ENCODE measurements at places on chromosomes 11 and 22.

- no peak for DNase-seq
These were observed 1074.3 kb downstream of the BRD1 start for GRCh38 chr22:48753381-48753730.

GRCh38 chr22:46686221-46687047, 51.6 kb downstream of the CERK start:
- DNase-seq = no peak

DNA sequence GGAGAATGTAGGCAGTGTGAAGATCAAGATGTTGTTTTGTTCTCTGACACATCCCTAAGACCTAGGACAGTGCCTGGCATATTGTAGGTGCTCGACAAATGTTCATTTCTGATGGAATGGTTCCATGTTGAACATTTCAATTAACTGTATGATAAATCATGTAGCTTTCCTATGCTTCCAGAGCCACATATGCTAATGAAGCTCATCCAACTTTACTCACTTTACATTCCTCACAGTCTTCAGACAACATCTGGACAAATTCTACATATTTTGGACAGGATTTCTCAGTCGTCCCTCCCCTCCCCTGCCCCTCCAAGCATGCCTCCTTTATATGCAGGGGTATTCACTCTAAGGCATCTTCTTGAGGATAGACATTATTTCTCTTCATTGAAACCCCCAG, 177.9 kb downstream of the BLID start:
- no peak for DNase-seq

- DNase-seq = no peak
These were observed 882 bp upstream of the GLYATL2 start for GRCh38 chr11:58845386-58845785.

- no peak for DNase-seq
These were observed 83.2 kb downstream of the ZBTB16 start for GRCh38 chr11:114142707-114143106.

DNA sequence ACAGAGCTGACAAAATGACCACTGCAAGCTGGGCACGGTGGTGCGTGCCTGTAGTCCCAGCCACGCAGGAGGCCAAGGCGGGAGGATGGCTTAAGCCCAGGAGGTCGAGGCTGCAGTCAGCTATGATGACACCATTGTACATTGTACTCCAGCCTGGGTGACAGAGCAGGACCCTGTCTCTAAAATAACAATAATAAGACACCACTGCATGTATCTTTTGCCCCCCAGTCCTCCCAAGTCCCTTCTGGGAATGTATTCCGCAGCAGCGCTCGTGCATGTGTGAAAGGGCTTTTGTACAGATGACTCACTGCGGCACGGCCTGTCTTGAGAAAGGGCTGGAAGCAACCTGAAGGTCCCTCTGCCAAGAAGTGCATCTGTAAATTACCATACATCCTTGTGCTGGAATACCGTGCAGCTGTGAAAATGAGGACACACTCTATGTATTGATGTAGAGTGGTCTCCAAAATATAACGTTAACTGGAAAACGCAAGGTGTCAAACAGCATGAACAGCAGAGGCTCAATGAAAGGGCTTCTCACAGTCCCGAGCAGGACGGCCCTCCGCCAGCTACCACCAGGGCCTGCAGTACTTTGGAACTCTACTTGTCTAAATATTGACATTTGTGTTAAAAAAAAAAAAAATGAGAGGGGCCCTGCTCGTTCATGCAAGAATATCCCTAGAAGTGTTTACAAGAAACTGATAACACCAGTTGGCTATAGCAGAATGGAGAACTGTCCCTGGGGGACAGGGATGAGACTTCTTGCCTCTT, 9.0 kb upstream of the CDC42EP2 start:
- DNase-seq = no peak

GRCh38 chr11:126466236-126467045, 111.0 kb downstream of the ST3GAL4 start:
- DNase-seq = no peak

DNA sequence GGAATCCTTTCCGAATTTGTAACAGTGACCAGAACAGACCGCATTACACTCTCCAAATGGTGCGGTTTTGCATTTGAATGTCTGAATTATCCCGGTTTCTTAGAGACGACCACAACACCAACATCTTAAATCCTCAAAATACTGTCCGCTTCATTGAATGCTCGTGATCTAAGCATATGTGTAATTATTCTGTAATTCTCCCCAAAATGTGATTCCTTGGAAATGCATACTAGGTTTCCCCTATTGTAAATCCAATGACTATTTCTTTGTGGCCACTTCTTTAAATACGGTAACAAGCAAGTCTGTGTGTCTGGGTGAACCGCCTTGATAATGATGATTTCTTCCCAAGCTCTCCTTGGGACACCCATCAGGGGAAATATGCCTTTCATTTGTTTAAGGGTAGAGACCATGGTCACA, 87.3 kb upstream of the DBX1 start:
- no peak for DNase-seq

- no peak for DNase-seq
These were observed 135.8 kb upstream of the TIMP3 start for GRCh38 chr22:32665676-32666075.

- no peak for DNase-seq
These were observed 1162.6 kb upstream of the TENM4 start for GRCh38 chr11:80603472-80603871.

DNA sequence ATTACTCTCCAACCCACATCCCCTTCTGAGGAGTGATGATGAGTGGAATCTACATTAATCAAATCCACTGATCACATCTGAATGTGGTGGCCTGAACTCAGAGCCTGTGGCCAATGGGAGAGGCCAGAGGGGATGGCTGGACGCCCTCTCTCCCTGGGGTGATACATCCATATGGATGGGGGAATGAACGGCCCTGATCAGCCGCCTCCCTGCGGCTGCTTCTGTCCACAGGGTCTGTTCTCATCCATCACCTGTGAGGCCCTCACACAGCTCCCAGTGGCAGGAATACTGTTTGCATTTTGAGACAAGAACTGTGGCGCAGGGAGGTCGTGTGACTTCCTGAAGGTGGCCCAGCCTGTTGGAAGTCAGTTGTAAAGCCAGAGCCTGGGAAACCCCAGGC, 78.3 kb upstream of the SHISAL1 start:
- no peak for DNase-seq

DNA sequence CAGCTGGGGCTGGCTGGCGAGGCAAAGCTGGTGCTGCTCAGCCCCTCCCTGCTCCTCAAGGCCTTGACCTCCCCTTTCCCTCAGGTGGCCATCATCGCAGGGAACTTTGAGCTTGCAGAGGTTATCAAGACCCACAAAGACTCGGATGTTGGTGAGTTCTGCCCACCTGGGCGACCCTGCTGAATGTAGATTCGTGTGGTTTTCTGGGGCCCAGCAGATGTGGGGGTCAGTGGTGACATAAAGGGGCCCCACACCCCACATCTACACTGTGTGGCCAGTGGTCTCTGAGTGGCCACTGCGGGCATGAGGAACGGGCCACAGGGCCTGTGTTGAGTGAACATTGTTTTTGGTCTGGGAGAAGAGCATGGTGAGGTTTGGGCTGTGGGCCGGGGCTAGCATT, 11.9 kb downstream of the SHANK3 start:
- DNase-seq = no peak

GRCh38 chr11:113572136-113572735, 97.0 kb upstream of the DRD2 start:
- DNase-seq = no peak

DNA sequence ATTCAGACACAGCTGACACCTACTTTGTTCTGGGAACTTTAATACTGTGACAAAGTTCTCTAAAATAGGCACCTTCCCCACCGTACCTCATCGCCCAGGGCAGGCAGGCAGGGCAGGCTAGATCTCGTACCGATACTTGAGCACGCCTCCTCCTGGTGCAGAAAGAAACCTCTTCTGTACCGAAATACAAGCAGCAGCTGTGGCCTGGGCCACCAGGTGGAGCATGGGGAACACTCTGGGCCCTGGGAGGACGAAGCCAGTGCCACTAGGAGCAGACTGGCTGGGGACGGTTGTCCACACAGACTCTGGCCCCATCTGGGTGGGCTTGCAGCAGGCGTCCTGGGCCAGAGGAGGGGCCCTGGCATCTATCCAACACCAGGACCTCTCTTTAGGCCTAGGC, 12.8 kb downstream of the PMM1 start:
- DNase-seq = no peak

DNA sequence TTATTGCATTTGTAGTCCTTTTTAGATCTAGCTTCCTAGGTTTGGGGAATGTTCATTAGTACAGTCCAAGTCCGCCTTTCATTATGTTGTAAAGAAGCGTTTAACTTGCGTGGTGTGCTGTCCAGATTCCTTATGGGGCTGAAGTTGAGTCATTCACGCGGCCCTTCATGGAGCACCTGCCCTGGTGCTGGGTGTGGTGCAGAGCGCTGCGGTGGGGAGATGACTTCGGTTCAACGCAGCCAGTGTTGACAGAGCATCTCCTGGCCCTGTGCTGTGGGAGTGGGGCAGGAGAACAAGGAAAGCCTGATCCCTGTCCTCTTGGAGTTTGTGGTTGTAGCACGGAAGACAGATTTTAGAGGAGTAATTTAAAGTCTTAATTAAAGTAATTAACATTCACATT, 152.0 kb downstream of the TBC1D22A start:
- no peak for DNase-seq

DNA sequence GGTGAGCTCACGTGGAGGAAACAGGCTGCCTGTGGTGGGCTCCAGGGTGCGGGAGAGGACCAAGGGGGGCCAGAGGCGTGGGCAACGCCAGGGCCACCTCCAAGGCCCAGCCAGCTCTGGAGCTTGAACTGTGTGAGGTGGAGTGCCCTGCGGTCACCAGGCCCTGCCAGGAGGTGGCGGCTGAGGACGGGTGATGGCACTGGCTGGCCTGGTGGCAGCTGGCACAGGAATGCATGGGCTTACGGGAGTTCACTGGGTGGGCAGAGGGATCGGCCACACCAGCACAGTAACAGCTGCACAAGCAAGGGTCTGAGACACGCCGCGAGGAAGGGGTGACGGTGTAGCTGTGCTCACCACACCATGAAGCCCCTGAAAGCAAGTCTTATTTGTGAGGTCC, 15.8 kb downstream of the TOLLIP start:
- no peak for DNase-seq

DNA sequence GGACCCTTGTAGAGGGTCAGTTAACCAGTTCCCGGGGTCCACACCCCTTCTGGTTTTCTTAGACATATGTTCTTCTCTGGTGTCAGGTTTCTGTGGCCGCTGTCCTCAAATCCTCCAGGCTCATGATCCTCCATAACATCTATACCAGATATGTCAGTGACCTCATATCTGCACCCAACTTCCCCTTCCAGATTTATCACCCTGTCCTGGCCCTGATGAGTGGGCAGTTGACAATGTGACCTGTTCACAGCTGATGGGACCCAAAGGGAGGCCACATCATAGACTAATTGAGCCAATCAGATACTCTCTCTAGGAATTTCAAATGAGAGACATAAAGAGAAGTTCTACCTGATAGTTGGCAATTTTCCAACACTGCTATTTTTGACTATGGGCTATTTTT, 5.1 kb downstream of the DKK3 start:
- DNase-seq = no peak

GRCh38 chr11:42253156-42253555, 793.7 kb upstream of the LRRC4C start:
- no peak for DNase-seq

DNA sequence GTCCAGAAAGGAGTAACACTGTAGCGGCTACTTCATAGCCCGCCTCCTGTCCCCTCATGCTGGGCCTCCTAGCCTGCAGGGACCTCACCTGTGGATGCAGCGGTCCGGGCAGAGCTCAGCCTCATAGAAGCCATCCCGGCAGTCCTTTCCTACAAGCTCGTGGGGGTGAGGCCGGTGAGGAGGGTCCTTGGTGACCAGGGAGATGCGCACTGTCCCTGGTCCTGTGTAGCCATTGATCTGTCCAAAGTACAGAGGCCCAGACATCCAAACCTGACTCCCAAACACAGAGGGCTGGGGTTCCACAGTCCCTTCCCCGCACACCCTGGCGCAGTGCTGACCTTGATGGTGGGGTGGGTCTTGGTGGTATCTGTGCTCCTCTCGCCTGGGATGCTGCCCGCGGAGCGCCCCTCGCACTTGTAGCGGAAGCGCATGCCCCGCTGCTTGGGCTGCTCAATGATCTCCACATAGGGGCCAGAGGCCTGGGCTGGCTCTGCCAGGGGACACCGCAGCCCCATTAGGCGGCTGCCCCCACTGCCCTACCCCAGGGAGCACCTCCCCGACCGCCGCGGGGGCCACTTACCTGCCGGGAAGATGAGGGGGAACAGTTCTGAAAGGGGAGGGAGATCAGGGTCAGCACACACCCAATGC, 993 bp downstream of the RELA start:
- DNase-seq = no peak

- no peak for DNase-seq
These were observed 5.9 kb upstream of the ADORA2A start for GRCh38 chr22:24421428-24421931.

GRCh38 chr11:125176866-125177265, 12.3 kb downstream of the PKNOX2 start:
- no peak for DNase-seq

GRCh38 chr11:83569134-83569805, 283.1 kb upstream of the CCDC90B start:
- no peak for DNase-seq

- no peak for DNase-seq
These were observed 24.4 kb downstream of the AASDHPPT start for GRCh38 chr11:106101819-106102218.

- no peak for DNase-seq
These were observed 5.9 kb downstream of the SF1 start for GRCh38 chr11:64772303-64773018.

DNA sequence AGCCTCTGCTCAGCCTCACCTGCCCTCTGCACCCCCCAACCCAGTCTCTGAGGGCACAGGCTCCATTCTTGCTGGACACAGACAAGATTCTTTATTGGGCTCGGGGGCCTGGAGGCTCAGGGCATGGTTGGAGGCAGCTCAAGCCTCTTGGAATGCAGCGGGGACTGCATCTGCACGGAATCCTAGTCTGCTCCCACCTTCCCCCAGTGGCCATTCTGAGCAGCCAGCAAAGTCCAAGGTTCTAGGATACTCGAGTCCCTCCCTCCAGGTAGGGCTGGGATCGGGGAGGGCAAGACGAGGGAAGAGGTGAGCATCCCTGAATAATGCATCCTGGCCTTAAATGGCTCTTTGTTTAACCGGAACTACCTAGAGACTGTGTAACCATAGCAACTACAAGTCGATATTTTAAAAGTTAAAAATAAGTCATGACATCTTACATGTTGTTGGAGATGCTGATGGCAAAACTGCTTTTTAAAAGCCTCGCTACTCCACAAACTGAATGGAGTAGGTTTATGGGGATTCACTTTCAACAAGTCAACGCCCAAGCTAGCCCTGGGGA, 10.7 kb upstream of the IGSF22 start:
- DNase-seq = no peak

- DNase-seq = no peak
These were observed 15.9 kb upstream of the HYLS1 start for GRCh38 chr11:125871391-125872137.

- DNase-seq = no peak
These were observed at the start of gene HBD for GRCh38 chr11:5234381-5234834. TSS of gene HBD (minus strand) at chr11:5234483. CDS start at chr11:5234433, 50 bp downstream.

DNA sequence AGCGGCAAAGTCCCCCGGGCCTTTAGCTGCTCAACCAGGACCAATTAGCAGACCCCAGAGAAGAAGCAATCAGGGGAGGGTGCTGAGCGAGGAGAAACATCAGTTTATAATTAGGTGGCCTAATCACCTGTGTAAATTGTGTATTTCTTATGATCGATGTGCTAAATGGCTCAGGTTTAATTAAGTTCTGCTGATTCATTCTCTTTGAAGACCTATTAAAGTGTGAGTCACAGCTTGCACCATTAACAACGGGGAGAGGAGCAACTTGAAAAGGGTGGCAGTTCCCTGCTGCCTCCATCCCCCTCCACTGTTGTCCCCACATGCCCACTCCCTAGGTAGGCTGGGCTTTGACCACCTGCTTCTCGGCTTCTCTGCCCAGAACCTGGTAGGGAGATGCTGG, 10.7 kb downstream of the ISX start:
- DNase-seq = no peak
